ENCODE measurements at places on chromosomes 3 and 15.

- H3K4me3 ChIP-seq: no peak overlapping the region
- H3K4me1 ChIP-seq: no peaks in the 10 kb centered on the region
- no peak for DNase-seq
- no peaks in the 10 kb centered on the region for H3K36me3 ChIP-seq
- H3K27ac ChIP-seq: no peak overlapping the region
Measured at GRCh38 chr3:178684881-178685590, 148.8 kb downstream of the KCNMB2 start.

DNA sequence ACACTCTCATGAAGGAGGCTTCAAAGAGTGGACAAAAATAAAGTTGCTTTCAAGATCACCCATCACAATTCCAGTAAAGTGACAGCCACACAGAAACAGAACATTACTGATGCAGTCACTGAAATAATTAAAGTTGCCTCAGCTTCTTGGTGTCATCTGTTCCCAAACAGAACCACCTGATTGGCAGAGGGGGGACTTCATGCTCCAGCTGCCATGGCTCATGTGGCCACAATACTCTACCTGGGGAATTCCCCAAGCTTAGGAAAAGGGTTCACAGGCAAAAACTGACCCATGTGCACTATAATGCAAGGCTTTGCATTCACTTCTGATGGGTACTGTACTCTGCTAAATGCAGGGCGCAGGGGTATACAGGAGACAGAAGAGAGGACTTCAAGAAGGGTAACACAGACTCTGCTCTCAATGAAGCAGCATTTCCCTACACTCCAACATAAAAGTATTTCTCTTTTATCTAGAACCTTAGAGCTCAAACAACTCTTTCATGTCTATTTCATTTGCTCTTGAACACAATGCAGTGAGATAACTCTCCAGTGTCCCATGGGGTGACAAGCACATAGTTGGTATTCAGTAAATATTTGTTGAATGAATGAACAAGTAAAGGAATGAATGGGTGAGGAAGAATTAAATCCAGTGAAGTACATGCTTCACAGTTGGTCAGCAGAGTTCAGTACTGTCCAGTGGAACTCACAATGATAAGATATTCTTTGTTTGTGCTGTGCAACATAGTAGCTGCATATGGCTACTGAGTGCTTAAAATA lies 8.6 kb upstream of the CTNNB1 start:
- no peaks in the 10 kb centered on the region for H3K4me1 ChIP-seq
- no peak overlapping the region for H3K27ac ChIP-seq
- no peak overlapping the region for H3K4me3 ChIP-seq
- no peak for DNase-seq
- no peaks in the 10 kb centered on the region for H3K36me3 ChIP-seq

- H3K27me3 ChIP-seq: no peaks in the 10 kb centered on the region
- H3K4me3 ChIP-seq: no peak overlapping the region
- no peak for DNase-seq
- H3K27ac ChIP-seq: no peak overlapping the region
Measured at GRCh38 chr15:43260011-43260615, 6.6 kb downstream of the TGM5 start.

GRCh38 chr3:193677734-193678133 lies 84.7 kb downstream of the OPA1 start:
- no peaks in the 10 kb centered on the region for H3K4me1 ChIP-seq
- H3K36me3 ChIP-seq: no peaks in the 10 kb centered on the region
- no peak overlapping the region for H3K27ac ChIP-seq
- H3K27me3 ChIP-seq: no peaks in the 10 kb centered on the region

- H3K4me1 ChIP-seq: no peaks in the 10 kb centered on the region
- DNase-seq: no peak
- no peak overlapping the region for H3K27ac ChIP-seq
- no peaks in the 10 kb centered on the region for H3K27me3 ChIP-seq
Measured at GRCh38 chr15:43429687-43430086, 58.8 kb downstream of the TUBGCP4 start.

DNA sequence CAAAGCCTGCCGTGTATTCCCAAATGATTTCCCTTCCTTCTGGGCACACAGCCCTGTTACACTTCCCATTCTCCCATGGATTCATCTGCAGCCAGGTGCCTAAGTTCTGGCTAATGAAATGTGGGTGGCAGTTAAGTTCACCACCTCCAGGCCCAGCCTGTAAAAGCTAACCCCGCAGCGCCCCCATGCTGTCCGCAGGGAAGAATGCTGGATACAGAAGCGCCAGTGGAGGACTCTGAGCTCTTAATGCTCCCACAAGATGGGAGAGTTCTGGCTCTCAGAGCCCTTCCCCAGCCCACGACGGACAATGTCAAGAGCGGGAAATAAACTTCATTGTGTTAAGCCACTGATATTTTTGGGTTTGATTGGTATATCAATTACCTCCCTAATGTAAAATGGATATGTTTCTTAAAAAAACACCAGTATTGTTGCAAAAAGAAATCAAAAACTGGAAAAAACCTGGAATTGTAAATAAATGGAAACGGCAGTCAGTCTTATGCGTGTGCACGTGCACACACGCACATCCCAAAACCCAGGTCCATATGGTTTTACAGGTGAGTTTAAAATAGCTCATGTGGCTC lies 37.7 kb upstream of the FGD5 start:
- H3K36me3 ChIP-seq: no peaks in the 10 kb centered on the region
- H3K4me3 ChIP-seq: no peak overlapping the region
- H3K4me1 ChIP-seq: no peaks in the 10 kb centered on the region
- no peak overlapping the region for H3K27ac ChIP-seq
- H3K27me3 ChIP-seq: no peaks in the 10 kb centered on the region

- H3K27ac ChIP-seq: no peak overlapping the region
- no peaks in the 10 kb centered on the region for H3K27me3 ChIP-seq
- no peaks in the 10 kb centered on the region for H3K4me1 ChIP-seq
- no peak overlapping the region for H3K4me3 ChIP-seq
- H3K36me3 ChIP-seq: peaks cover 27% of the 10 kb centered on the region
Measured at GRCh38 chr3:47882338-47882737, 79.4 kb downstream of the DHX30 start.

DNA sequence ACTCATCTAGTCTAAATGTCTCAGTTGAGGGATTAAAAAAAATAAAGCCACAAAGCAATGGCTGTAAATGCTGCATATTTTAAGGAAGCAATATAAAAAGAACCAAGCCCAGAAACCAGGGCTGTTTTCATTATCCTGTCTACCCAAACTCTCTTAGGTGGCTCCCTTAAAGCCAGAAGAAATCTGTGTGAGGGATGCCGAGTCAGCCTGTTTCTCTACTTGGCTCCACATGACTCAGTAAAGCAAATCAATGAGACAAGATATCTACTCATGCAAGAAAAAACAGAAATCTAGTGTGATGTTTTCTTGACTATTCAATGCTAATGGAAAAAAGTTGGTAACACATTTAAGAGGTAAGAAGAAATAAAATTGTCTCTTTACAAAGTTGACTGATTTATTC lies 296.2 kb downstream of the ZBTB20 start:
- H3K4me3 ChIP-seq: no peak overlapping the region
- H3K27ac ChIP-seq: no peak overlapping the region
- H3K4me1 ChIP-seq: no peaks in the 10 kb centered on the region
- DNase-seq: no peak
- H3K27me3 ChIP-seq: no peaks in the 10 kb centered on the region

DNA sequence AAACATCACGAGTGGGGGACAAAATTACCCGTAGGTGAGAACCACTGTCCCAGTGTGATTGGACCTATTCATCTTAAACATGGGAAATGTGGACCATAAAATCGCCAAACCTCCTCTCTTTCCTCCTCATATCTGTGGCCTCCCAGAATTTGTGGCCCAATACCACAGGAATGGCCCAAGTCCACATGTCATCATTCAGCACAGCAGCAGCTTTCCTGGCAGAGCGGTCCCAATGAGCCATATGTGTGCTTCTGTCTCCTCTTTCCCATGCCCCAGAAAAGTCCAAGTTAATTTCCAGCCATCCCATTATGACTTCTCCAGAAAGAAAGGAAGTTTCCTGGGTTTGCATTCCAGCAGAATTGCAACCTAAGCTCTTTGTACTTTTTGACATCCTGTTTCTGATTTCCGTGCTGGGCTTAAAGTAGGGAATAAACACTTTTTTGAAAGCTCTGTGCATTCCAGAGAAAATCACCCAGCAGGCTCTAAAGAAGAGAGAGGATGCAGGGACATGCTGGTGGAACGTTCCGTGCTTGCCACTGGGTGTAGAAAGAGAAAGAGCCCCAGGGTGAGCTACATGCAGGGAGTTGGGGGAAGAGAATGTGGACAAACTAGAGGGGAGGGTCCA lies 259.4 kb upstream of the PROK2 start:
- DNase-seq: no peak
- H3K36me3 ChIP-seq: no peaks in the 10 kb centered on the region
- no peak overlapping the region for H3K4me3 ChIP-seq
- H3K27me3 ChIP-seq: no peaks in the 10 kb centered on the region
- no peak overlapping the region for H3K27ac ChIP-seq

DNA sequence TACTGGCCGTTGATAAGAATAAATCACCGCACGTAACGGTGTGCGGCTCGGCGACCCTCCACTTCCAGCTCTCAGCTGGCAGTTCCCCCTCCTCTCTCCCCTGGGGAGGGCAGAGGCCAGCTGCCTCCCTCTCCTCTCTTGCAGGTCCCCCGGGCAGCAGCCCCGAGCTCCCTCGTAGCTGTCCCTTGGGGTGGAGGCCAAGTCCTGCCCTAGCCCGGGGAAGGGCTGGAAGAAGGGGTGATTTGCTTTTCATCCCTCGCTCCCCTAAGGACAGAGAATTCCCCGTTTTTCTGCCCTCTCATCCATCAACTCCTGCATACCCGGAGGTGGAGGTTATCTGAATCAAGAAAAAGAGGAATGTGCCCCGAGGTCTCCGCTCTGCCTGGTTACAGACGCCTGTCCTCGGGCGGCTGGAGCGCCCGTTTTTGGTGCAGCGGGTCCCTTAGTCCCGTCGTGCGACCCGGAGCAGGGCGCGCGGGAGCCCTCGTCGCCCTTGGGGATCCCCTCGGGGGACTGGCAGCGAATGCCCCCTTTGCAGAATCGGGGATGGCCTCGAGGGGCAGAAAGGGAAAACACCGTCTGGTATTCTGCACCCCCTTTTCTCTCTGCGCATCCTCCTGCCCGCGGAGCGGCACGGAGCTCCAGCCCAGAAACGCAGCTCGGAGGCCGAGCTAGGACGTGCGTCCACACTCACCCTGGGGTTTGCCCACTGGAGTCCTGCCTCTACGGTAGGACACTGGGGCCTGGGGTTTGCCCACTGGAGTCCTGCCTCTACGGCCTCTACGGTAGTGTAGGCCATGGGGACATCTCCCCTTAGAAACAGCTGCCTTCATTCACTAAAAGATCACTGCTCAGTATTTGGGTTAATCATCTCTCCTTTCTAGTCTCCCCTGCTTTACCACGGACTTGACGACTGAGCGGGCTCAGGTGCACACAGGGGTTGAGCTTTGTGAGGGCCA lies 2.2 kb downstream of the PTPRG start:
- DNase-seq: no peak
- H3K4me1 ChIP-seq: no peaks in the 10 kb centered on the region
- H3K36me3 ChIP-seq: no peaks in the 10 kb centered on the region
- H3K27me3 ChIP-seq: peaks cover 25% of the 10 kb centered on the region

- H3K36me3 ChIP-seq: no peaks in the 10 kb centered on the region
- H3K27me3 ChIP-seq: no peaks in the 10 kb centered on the region
- no peak overlapping the region for H3K4me3 ChIP-seq
- no peaks in the 10 kb centered on the region for H3K4me1 ChIP-seq
- H3K27ac ChIP-seq: no peak overlapping the region
Measured at GRCh38 chr15:87031540-87032230, 952.0 kb downstream of the AGBL1 start.

DNA sequence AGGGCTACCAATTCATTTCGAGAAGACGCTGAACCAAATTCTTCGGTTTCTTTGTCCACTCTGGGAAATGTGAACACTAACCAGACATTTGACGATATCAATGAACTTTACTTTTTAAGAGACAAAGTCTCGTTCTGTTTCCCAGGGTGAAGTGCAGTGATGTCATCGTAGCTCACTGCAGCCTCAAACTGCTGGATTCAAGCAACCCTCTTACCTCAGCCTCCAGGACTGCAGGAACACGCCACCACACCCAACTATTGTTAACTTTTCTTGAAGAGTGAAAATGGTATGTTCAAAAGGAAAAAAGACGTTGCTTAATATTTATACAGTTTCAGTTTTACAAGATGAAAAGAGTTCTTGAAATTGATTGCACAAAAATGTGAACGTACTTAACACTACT lies 30.6 kb downstream of the MB21D2 start:
- no peak overlapping the region for H3K27ac ChIP-seq
- no peaks in the 10 kb centered on the region for H3K27me3 ChIP-seq
- no peaks in the 10 kb centered on the region for H3K4me1 ChIP-seq
- peak overlapping the region; percentile 21 for H3K4me3 ChIP-seq

- no peaks in the 10 kb centered on the region for H3K36me3 ChIP-seq
- no peak overlapping the region for H3K4me3 ChIP-seq
- H3K4me1 ChIP-seq: no peaks in the 10 kb centered on the region
- no peaks in the 10 kb centered on the region for H3K27me3 ChIP-seq
- no peak overlapping the region for H3K27ac ChIP-seq
- no peak for DNase-seq
Measured at GRCh38 chr3:123733805-123734526, 149.1 kb upstream of the HACD2 start.

DNA sequence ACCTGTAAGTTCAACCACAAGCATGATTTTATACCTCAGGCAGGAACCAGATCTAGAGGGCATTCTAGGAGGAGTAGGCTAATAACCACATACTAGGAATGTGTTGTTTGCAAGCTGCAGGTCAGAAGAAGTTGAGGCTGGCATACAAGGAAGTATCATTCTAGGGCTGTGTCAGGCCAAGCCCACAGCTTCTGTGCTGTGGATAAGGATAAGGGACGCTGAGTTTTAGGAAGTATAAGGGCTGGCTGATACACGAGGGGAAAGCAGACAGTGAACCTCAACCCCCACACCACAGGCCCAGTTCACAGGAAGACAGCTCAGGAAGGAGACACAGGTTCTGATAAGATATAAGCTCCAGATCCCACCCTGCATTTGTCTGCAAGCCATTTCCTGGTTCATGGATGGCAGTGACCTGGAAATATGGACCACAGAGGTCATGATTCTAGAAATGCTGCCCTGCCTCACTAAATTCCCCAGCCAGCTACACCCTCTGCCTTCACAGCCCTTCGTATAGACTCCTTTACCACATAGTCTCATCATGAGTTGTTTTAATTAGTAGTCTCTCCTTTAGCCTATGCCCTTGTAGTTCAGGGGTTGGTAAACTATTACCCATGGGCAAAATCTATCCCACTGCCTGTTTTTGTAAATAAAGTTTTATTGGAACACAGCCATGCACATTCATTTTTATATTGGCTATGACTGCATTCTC lies 260.7 kb downstream of the OPA1 start:
- no peak overlapping the region for H3K27ac ChIP-seq
- no peak overlapping the region for H3K4me3 ChIP-seq
- DNase-seq: no peak
- H3K27me3 ChIP-seq: no peaks in the 10 kb centered on the region

DNA sequence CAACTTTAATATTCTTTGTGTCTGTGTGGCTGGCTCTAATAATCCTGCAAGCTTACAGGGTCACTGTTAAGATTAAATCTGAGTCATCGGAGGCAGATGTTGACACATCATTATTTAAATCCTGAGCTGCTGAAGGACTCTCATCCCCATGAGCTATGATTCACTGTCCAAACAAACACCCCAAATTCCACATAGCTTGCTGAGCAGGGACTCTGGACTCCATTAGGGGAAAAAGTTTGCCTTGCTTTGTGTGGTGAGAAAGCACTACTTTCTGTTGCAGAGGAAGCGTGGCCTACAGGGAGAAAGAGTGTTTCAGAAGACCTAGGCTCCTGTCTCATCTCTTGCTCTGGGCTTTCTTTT lies 213.7 kb downstream of the PDCD6IP start:
- no peak for DNase-seq
- H3K4me1 ChIP-seq: no peaks in the 10 kb centered on the region
- no peak overlapping the region for H3K27ac ChIP-seq
- H3K27me3 ChIP-seq: no peaks in the 10 kb centered on the region

All from tibial nerve (tissue), 4 donors.